Suppressor macrophage treated with lipopolysaccharide for 1 hour (primary cell): ENCODE measurements at places on chromosomes 2 and 18.

DNA sequence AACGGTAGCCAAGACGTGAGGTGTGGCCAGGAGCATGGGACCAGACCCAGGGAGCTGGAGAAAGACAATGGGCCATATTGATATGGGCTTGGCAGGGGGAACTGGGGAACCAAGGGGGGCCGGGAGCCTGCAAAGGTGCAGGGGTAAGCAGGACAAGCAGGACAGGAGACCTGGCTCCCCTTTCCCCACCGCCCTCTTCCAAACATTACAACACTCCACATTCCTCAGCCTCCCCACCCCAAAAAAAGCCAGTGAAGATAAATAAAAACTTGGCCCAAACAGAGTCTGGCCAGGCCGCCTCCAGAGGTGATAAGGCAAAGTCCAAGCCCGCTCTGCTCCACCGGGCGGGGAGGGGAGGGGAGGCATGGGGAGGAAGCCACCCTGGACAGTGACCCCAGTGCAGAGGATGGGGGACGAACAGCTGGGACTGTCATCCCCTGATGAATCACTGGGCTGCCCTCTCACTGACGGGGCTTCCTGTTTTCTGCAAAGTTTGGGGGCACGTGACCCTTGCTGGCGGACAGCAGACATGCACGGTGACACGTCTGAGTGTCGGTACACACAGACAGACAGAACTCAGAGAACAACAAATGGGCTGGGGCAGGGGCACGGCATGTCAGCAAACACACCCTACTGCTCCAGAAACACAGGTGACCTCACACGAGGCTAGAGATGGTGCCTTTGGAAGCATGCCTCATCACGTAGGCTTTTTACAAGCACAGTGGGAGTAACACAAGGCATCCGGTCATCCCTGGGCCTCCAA, 100.2 kb downstream of the TNS1 start:
- DNase-seq: peak; percentile 96

GRCh38 chr2:226874749-226875148, 38.9 kb downstream of the RHBDD1 start:
- no peak for DNase-seq

- no peak for DNase-seq
Observed at GRCh38 chr2:171711351-171711750, 24.1 kb downstream of the DYNC1I2 start.

- DNase-seq: no peak
Observed at GRCh38 chr18:15198116-15198389, 450.1 kb downstream of the ANKRD30B start.

DNA sequence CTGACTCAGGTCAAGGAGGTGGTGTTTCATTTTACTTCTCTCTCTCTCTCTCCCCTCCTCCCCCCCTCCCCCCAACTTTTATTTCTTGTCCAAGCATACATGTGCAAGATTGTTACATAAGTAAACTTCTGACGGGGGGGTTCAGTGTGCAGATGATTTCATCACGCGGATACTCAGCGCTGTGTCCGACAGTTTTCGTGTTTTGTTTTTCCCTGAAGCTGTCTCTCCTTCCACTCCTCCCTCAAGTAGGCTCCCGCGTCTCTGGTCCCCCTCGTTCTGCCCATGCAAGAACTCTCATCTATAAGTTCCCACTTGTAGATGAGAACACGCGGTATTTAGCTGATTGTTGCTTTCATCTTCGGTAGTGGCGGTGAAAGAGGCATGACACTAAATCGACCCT, 111.0 kb upstream of the ANKRD30BL start:
- no peak for DNase-seq

GRCh38 chr2:61759005-61759404, 94.9 kb downstream of the FAM161A start:
- DNase-seq: peak; percentile 63
